ENCODE measurements at places on chromosomes 2 and 18. TPM values are rescaled to one million over a fixed set of nuclear protein-coding genes. Genes with fewer than 3 reads are reported as not detected.

The PTPRN gene
- total RNA-seq = 30.2 TPM

The ITPRIPL1 gene
- total RNA-seq = 6.1 TPM

GRCh38 chr2:223366566-223366965, 235.6 kb downstream of the SCG2 start:
- H3K27me3 ChIP-seq = peaks cover 14% of the 10 kb centered on the region
- no peaks in the 10 kb centered on the region for H3K4me1 ChIP-seq
- DNase-seq = no peak
- H3K36me3 ChIP-seq = no peaks in the 10 kb centered on the region
- no peak overlapping the region for H3K27ac ChIP-seq

DNA sequence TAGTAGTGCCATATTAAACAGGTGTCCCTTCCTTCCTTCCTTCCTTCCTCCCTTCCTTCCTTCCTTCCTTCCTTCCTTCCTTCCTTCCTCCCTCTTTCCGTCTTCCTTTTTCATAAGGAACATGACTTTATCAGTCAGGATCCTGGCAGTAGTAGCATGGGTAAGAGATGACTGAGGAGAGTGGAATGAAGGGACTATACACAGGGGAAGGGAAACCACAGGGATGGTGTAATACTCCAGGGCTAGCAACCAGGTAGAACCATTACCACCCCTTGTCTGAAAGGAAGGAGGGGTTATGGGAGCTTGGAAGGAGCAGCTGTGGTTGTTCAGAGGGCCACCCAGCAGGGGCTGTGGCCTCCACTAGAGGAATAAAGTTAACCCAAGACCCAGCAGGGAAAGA, 23.2 kb upstream of the KDM3A start:
- peaks cover 2% of the 10 kb centered on the region for H3K4me1 ChIP-seq
- no peak overlapping the region for H3K27ac ChIP-seq
- H3K4me3 ChIP-seq = no peak overlapping the region
- H3K27me3 ChIP-seq = peaks cover 12% of the 10 kb centered on the region
- H3K36me3 ChIP-seq = no peaks in the 10 kb centered on the region

DNA sequence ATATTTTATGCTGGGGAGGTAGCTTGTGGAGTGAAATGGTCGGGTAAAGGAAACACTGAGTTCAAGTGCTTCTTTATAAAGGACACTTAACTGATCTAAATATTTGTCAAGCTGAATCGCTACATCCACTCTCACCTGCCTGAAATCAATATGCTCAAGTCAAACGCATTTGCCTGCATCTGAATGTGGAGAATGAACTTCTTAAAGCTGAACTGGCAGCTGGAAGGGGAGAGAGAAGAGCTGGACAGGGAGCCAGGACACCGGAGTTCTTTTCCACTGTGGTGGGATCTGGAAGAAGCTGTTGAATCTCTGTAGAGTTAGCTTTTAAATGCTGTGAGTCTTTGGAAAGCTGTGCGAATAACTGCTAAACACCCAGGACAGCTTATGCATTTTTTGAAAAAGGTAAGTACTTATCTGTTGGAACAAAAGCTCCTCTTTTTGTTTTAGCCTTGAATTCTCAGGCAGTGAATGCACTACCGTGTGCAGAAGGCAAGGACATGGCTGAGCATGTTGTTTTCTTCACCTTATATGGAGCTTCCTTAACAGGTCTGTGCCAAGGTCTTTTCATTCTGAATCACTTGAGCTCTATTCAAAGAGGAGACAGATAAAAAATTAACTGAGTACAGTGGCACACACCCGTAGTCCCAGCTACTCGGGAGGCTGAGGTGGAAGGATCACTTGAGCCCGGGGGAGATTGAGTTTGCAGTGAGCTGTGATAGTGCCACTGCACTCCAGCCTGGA, 74.2 kb upstream of the KLF7 start:
- no peak overlapping the region for H3K27ac ChIP-seq
- peaks cover 7% of the 10 kb centered on the region for H3K27me3 ChIP-seq
- H3K36me3 ChIP-seq = no peaks in the 10 kb centered on the region
- peaks cover 7% of the 10 kb centered on the region for H3K4me1 ChIP-seq

DNA sequence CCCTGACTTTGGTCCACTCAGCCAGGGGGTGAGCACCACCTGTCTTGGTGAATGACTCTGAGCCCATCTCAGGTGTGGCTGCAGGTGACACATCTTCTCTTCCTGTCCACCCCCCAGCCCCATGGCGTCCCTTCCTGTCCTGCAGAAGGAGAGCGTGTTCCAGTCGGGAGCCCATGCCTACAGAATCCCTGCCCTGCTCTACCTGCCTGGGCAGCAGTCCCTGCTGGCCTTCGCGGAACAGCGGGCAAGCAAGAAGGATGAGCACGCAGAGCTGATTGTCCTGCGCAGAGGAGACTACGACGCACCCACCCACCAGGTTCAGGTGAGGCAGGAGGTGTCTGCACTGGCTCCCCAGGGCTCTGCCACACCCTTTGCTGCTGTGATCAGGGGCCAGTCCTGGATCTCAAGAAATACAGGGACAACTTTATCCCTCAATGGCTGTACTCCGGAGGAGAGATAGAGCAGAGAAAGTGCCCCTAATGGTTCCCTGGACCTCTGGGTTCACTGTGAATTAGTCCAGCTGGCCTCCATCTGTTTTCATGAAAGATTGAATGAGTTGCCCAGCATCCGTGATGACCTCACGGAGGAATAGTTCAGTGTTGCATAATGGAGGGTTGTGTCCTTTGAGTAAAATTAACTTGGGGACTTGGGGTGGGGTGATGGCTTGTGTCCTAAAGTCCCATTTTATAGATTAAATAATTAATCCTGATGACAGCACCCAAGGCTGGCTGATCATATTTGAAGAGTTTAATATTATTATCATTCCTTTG, at the start of gene NEU2:
NEU2 (plus strand) TSS at position 122 of the 770 bp plus-strand sequence; CDS start at position 122, 0 bp downstream.
- no peaks in the 10 kb centered on the region for H3K4me1 ChIP-seq
- no peak for DNase-seq
- H3K4me3 ChIP-seq = no peak within 1 kb of the TSS
- H3K27ac ChIP-seq = no peak within 1 kb of the TSS
- no peaks in the 10 kb centered on the region for H3K27me3 ChIP-seq
- no peaks in the 10 kb centered on the region for H3K36me3 ChIP-seq

GRCh38 chr2:197339016-197339415, 28.4 kb upstream of the ANKRD44 start:
- no peak for DNase-seq
- H3K4me3 ChIP-seq = no peak overlapping the region
- H3K27ac ChIP-seq = no peak overlapping the region
- no peaks in the 10 kb centered on the region for H3K27me3 ChIP-seq
- H3K4me1 ChIP-seq = no peaks in the 10 kb centered on the region

DNA sequence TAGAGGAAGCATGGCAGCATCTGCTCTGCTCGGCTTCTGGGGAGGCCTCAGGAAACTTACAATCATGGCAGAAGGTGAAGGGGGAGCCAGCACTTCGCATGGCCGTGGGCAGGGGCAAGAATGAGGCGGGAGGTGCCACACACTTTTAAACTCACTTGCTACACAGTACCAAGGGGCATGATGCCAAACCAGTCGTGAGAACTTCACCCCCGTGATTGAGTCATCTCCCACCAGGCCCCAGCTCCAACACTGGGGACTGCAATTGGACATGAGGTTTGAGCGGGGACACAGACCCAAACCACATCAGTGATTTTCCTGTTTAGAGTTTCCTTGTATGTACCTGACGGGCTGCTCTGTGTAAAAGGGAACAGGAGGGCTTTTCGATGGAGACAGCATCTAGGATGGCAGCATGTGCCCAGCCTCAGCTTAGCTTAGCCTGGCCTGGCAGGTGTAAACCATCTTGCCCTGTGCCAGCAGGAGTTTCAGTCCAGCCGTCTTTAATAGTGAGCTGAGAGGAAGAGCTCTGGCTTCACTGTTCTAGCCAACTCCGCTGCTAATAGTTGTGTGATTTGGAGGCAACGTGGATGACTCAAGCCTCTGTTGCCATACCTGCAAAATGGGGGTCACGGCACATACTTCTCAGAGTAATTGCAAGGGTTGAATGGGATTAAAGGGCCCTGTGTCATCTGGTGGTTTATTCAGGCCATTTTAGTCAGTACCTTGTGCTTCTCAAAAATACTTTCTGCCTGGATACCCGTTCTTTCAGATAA, 101.8 kb downstream of the ASAP2 start:
- no peak for DNase-seq
- peaks cover 14% of the 10 kb centered on the region for H3K4me1 ChIP-seq
- H3K36me3 ChIP-seq = peaks cover under 1% of the 10 kb centered on the region
- H3K4me3 ChIP-seq = no peak overlapping the region

The POTEC gene
- not detected for total RNA-seq

- H3K4me3 ChIP-seq = no peak overlapping the region
- H3K36me3 ChIP-seq = peaks cover 8% of the 10 kb centered on the region
- no peak for DNase-seq
- peaks cover 24% of the 10 kb centered on the region for H3K4me1 ChIP-seq
- H3K27ac ChIP-seq = peak overlapping the region; percentile 59
Observed at GRCh38 chr2:209496586-209496982, 72.7 kb downstream of the MAP2 start.

The CHRNG gene
- not detected for total RNA-seq

The ADNP2 gene
- total RNA-seq = 31.8 TPM

The FKBP1B gene
- total RNA-seq = 30.5 TPM

The ACVR1C gene
- 2.4 TPM for total RNA-seq

The QPCT gene
- total RNA-seq = 2.7 TPM

- no peak for DNase-seq
- H3K4me1 ChIP-seq = peaks cover 15% of the 10 kb centered on the region
- H3K27ac ChIP-seq = no peak overlapping the region
Observed at GRCh38 chr2:19026261-19026660, 332.2 kb downstream of the OSR1 start.

The DNAJC5G gene
- total RNA-seq = not detected

GRCh38 chr18:25604894-25605597, 253.1 kb upstream of the ZNF521 start:
- DNase-seq = no peak
- H3K4me1 ChIP-seq = peaks cover 35% of the 10 kb centered on the region
- H3K4me3 ChIP-seq = no peak overlapping the region
- no peaks in the 10 kb centered on the region for H3K36me3 ChIP-seq
- H3K27me3 ChIP-seq = no peaks in the 10 kb centered on the region

- no peak for DNase-seq
- H3K4me3 ChIP-seq = no peak overlapping the region
- no peak overlapping the region for H3K27ac ChIP-seq
- peaks cover 12% of the 10 kb centered on the region for H3K4me1 ChIP-seq
- H3K27me3 ChIP-seq = no peaks in the 10 kb centered on the region
Observed at GRCh38 chr2:230796280-230796862, 68.4 kb upstream of the ITM2C start.

- no peak for DNase-seq
- peaks cover 4% of the 10 kb centered on the region for H3K36me3 ChIP-seq
- no peak overlapping the region for H3K27ac ChIP-seq
- no peaks in the 10 kb centered on the region for H3K27me3 ChIP-seq
Observed at GRCh38 chr2:231123362-231123898, 1.4 kb downstream of the HTR2B start.

The EGR4 gene
- total RNA-seq = 0.12 TPM

GRCh38 chr18:523561-523960, 23.1 kb upstream of the COLEC12 start:
- H3K4me1 ChIP-seq = peaks cover 21% of the 10 kb centered on the region
- H3K36me3 ChIP-seq = no peaks in the 10 kb centered on the region
- no peak for DNase-seq
- no peak overlapping the region for H3K4me3 ChIP-seq
- no peaks in the 10 kb centered on the region for H3K27me3 ChIP-seq
- no peak overlapping the region for H3K27ac ChIP-seq

- no peaks in the 10 kb centered on the region for H3K27me3 ChIP-seq
- DNase-seq = no peak
Observed at GRCh38 chr2:48209214-48209885, 303.1 kb upstream of the FBXO11 start.

DNA sequence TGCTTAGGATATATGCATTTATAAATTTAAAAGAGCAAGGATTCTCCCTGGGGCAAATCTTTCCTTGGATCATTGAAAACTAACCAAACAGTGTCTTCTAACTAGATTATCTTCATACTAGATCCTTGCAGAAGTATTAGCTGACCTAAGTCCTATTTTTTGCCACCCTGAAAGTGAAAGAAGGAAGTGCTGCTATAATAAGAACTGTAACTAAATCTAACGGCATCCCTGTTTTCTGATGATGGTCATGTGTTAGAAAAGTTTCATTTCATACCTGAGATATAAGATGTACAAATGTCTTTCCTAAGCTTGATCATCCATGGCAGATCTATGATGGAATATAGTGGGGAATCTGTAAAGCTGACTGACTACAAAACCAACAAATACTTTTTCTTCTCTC, 102.7 kb downstream of the MAP2 start:
- H3K4me3 ChIP-seq = no peak overlapping the region
- DNase-seq = no peak

The KCTD18 gene
- 10.0 TPM for total RNA-seq

DNA sequence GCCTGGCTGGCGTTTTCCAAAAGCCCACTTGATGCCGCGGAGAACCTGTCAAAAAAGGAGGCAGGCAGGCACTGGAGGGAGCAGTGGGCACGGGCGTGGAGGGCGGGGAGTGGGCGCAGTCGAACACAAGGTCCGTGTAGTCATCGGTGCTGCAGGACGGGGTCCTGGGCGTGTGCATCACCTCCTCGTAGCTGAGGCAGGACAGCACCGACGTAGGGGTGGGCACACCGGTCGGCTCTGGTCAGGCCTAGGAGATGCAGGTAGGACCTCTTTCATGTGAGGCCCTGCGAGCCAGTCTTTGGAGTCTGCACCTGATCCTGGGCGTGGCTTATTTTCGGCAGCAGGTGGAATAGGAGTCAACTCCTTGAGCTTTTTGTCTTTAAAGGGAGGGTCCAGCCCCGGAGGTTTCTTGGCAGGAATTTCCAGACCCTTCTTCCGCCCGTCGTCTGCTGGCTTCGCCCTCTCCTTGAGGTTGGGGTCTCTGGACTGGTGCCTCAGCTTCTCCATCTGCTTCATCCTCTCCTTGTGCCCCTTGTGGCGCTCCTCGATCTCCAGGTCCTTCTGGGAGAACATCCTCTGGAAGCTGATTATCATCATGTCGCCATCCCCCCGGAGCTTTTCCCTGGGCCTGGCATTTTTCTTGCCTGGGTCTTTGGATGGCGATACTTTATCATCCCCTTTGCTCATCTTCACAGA, 892.5 kb upstream of the LRRTM1 start:
- no peak overlapping the region for H3K27ac ChIP-seq
- no peak overlapping the region for H3K4me3 ChIP-seq
- H3K36me3 ChIP-seq = peaks cover 1% of the 10 kb centered on the region
- H3K4me1 ChIP-seq = no peaks in the 10 kb centered on the region
- DNase-seq = no peak
- no peaks in the 10 kb centered on the region for H3K27me3 ChIP-seq

DNA sequence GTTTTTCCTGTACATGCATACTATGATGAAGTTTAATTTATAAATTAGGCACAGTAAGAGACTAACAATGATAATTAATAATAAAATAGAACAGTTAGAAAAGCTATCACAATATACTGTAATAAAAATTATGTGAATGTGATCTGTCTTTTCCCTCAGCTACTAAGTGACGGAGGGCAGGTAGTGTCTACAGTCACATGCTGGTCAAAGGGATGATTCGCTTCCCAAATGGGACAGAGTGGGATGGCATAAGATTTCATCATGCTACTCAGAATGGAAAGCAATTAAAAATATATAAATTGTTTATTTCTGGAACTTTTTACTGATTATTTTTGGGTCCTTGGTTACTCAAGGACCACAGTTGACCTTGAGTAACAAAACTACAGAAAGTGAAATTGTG, 71.5 kb downstream of the DAW1 start:
- no peak overlapping the region for H3K4me3 ChIP-seq
- no peak for DNase-seq
- H3K27me3 ChIP-seq = no peaks in the 10 kb centered on the region

GRCh38 chr18:2515908-2516625, 55.2 kb downstream of the METTL4 start:
- no peak overlapping the region for H3K4me3 ChIP-seq
- no peaks in the 10 kb centered on the region for H3K36me3 ChIP-seq
- no peak for DNase-seq
- H3K27me3 ChIP-seq = peaks cover 16% of the 10 kb centered on the region

The CCBE1 gene
- 1.1 TPM for total RNA-seq

GRCh38 chr18:11327391-11328009, 178.1 kb upstream of the PIEZO2 start:
- peaks cover 2% of the 10 kb centered on the region for H3K4me1 ChIP-seq
- H3K4me3 ChIP-seq = no peak overlapping the region
- H3K27me3 ChIP-seq = peaks cover 6% of the 10 kb centered on the region

The DSG1 gene
- total RNA-seq = not detected

All from progenitor cell of endocrine pancreas (in vitro differentiated cells).